ENCODE measurements at places on chromosomes 6 and 20. TPM values are rescaled to one million over a fixed set of nuclear protein-coding genes. Genes with fewer than 3 reads are reported as not detected.

DNA sequence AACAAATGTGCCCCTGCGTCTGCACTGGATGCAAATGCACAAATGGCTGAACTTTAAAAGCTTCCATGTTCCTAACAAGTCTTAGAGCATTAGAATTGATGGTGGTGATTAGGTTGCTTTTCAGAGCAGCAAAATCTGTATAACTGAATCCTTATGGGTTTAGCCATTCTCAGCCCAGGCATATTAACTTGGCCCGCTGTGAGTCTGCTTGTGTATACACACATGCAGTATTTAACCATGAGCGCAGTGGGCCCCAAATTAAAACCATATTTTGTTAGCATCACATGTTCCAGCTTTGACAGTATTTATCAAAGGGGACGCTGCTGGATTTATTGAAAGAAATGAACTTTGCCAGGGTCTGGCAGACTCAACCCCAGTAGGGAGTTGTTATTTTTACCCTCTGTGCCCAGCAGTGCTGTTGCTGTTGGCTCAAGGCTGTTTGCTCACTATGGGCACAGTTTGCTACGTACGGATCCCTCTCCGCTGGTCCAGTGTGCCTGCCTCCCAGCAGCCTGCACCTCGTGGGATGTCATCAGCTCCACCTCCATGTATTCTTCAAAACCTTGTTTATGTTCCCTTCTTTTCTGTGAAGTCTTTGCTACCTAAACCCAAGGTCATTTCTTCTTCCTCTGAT lies 144.7 kb downstream of the QRSL1 start:
- DNase-seq = no peak

DNA sequence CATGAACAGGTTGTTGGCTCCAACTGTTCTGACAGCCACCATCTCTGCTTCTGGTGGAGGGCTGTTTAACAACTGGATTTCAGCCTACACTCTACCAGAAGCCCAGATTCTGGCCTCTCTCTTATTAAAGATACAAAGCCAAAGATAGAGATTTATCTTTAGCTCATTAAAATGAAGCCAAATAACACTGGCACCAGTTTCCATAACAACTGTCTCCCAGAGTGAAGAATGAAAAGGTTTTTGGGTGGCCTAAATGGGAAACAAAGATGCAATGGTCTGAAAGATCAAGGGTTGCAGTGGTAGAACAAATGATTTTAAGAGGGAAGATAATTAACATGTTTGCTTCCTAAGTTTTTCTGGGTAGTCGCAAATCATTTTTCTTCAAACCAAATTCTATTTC lies 3.2 kb upstream of the SMPDL3A start:
- no peak for DNase-seq

DNA sequence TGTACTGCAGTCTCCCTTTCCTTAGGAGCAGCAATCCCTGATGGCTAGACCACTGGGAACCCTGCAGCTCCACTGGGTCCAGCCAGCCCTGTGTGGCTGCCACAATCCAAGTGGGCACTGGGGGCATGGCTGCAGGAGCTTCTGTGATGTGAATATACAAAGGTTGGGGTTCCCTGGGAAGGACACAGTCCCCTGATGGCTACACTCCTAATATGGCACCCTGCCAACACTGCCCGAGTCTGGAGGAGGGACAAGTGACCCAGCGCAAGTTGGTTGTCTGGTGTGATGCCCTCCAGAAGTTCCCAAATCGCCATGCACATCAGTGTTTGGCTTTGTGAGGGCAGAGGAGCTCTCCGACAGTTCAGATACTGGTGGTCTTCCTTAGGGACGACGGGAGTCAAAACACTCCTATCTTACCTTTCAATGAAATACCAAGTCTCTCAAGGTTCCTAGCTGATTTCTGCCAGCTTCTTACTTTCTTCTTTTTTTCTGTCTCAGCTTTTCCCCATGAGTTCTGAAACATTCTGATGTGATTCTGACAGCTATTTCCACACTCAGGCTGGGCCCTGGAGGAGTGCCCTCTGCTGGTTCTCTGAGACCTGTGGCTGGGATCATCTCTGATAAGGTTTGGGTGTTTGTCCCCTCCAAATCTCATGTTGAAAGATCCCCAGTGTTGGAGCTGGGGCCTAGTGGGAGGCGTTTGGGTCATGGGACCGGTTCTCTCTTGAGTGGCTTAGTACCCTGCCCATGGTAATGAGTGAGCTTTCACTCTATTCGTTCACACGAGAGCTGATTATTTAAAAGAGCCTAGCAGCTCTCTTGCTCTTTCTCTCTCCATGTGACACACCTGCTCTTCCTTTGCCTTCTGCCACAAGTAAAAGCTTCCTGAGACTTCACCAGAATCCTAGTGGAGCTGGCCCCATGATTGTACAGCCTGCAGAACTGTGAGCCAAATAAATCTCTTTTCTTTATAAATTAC lies 15.5 kb upstream of the ZFP57 start:
- no peak for DNase-seq

DNA sequence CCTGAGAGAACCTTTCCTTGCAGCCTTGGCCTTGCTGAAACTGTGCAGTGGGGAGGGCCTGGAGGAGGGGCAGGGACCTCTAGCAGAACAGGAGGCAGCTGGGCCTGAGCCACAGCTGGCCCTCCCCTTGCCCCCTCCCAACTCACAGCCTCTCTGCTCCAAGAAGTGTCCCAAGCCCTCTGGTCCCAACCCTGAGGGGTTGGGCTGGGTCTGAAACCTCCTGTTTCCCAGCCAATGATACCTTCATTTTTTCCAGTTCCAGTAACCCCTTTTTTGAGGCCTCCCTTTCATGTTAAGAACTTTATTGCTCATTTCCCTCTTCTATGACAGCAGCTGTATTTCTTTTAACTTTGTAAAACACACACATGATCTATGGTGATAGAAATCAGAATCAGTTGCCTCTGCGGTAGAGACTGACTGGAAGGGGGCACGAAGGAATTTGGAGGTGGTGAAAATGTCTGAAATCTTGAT lies 17.9 kb upstream of the ARMC12 start:
- DNase-seq = no peak

DNA sequence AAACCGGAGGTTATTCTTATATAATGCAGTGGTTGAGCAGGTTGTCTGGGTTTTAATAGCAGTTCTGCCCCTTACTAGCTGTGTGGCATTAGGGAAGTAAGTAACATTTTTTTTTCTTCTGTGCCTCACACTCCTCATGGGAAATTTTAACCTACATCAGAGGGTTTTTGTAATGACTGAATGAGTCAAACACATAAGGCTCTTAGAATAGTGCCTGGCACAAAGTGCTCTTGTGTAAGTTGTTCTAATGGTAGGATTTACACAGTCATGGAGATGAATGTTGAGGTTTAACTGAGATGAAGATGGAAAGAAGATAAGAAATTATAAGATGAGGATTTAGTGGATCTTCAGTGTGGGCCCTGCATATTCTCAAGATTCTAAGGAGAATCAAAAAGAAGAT lies 68.4 kb upstream of the PHIP start:
- DNase-seq = no peak

DNA sequence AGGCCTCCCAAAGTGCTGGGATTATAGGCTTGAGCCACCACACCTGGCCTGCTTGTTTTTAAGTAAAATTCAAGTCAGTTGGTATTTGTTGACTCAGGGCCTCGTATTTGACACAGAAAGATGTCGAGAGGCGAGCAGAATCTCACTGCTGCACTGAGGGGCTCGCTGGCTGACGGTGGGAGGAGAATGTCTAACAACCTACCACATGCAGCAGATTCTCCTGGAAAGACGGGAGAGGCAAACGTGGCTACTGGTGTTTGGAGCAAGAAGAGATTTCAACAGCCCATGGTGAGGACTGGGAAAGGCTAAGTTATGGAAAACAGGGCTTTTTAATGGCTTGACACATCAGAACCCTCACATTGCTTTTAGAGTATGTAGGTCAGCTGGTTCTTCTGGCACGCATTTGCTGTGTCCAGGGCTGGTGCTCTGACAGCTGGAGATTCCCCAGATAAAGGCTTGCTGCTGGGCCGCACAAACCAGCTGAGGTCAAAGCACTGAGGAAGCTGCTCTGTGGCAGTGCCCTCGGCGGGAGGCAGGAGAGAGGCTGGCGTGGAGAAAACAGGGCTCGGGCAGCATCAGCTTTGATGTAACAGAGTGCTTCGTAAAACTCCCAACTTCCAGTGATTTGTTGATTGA lies 84.2 kb upstream of the FRMD1 start:
- DNase-seq = peak; percentile 20

DNA sequence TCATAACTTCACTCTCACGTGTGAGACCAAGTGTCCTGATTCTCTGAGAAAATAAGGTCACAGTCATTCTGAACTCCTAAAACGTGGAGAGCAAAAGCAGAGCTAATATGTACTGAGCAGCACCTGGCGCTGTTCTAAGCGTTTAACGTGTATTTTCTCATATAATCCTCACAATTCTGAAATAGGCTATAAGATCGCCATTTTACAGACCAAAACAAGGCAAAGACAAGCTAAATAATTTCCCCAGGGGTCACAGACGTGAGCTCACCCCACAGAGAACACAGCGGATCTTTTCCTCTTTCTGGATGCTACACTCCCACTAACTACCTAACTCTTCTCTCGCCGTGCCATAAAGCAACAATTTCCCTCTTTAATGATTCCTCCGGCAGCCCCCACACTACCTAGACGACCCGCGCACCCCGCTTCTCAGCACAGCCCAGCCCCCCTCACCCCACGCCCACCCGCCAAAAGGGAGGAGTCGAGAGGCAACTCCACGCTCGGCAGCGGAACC lies 636 bp downstream of the SUPT3H start:
- DNase-seq = no peak

GRCh38 chr20:38179846-38180245 lies 14.8 kb upstream of the TGM2 start:
- no peak for DNase-seq

DNA sequence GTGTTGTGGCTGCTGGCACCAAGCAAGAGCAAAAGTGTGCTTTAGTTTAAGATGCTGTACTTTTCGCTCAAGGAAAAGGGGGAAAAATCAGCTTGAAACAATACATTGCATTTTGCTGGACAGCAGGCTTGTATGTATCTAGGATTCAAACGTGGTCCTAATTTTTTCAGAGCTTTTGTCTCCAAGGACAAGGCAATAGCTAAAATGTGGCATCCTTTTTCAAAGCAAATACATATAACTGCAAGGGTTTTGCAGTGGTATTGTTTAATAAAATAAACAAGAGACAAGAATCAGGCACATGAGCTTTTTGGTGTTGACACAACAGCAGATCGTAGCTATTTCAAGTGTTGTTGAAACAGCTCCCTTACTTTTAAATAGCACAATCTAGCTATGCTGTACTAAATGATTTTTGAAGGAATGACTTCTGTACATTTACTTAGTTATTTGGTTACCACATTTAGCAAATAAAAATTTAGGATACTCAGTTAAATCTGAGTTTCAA lies 137.0 kb upstream of the HEY2 start:
- DNase-seq = no peak

GRCh38 chr6:41505122-41506049 lies 40.8 kb upstream of the FOXP4 start:
- DNase-seq = no peak

GRCh38 chr6:95614094-95614493 lies 36.8 kb downstream of the MANEA start:
- DNase-seq = no peak

DNA sequence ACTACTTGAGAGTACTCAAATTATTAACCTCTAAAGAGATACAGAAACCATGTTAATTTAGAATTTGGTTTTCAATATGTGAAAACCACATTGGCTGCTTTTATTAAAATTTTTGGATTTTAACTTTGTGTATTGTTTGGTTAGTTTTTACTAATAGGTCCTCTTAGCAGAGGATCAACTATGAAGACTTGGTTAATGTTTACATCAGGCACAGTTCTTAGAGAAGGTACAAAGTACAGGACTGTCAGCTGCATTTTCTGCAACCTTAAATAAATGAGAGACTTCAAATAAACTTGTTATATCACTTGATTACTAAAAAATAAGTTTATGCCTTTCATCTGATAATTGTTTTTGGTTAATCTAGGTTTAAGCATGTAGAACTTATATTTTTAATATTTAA lies 89.1 kb downstream of the PHF3 start:
- no peak for DNase-seq

GRCh38 chr6:154872542-154873114 lies 122.5 kb upstream of the TIAM2 start:
- DNase-seq = no peak

- no peak for DNase-seq
These were observed 228.8 kb downstream of the SYNDIG1 start for GRCh38 chr20:24698189-24698588.

DNA sequence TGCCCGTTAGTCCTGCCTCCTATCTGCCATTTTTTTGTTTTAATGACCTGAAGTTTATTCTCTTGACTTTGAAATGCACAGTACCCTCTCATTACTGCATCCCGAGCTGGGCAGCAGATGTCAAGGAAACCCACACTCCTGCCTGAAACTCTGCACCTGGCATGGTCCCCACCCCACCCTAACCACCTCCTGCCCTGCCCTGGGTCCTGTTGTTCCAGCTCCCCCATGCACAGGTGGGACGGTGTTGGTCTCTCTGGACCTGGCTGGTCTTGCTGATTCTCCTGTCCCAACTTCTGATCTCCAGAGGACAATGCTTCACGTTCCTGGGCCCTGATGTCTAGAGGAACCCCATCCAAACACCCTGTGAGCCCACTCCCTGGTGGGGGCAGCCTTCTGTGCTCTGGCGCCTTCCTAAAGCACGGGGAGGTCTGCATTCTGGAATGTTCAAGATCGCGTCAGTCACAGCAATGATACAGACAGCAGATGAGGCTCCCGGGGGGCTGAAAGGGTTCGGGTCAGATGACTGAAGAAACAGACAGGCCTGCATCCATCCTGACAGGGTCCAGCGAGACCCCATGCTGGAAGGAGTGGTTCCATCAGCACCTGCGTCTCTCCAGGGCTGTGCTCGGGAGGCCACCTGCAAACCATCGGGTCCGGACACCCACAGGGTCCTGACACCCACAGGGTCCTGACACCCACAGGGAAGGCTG lies 73.6 kb downstream of the ERMARD start:
- no peak for DNase-seq

DNA sequence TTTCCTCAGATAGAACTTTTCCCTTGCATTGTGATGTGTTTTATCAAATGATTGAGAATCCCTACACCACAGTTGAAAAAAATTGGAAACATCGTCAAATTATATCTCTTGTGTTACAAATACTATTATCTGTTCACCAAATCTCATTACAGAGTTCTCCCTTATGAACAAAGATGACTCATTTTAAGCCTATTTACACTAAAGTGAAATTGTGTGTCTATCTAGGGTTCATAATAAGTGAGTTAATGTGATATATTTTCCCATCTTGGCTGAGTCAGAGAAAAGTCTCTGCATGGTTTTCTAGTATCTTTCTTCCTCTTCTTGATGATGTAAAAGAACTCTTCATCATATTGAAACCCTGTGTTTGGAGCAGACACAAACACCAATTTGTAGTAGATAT lies 1263.3 kb upstream of the EYS start:
- DNase-seq = no peak

GRCh38 chr6:163345931-163346330 lies 68.6 kb upstream of the QKI start:
- no peak for DNase-seq

LY6G6C gene
- 0.31 TPM for total RNA-seq

IL17F gene
- total RNA-seq = not detected

PPP1R16B gene
- total RNA-seq = 12.9 TPM

CCDC167 gene
- 11.7 TPM for total RNA-seq

SEMG1 gene
- not detected for total RNA-seq

TRIM15 gene
- not detected for total RNA-seq

RCAN2 gene
- total RNA-seq = 7.0 TPM

PRDM1 gene
- total RNA-seq = 1.4 TPM

PACRG gene
- 6.7 TPM for total RNA-seq

CRISP3 gene
- total RNA-seq = 0.16 TPM

NEU1 gene
- total RNA-seq = 20.3 TPM

TNNC2 gene
- total RNA-seq = 1.2 TPM

MUC21 gene
- total RNA-seq = not detected
